Lung (tissue), 17 donors: ENCODE measurements at places on chromosomes 7 and 10. TPM values are rescaled to one million over a fixed set of nuclear protein-coding genes. Genes with fewer than 3 reads are reported as not detected.

LRGUK gene
- total RNA-seq, result 10.4 TPM

ADRA2A gene
- total RNA-seq, result 0.37 TPM

PSMG3 gene
- total RNA-seq, result 30.9 TPM

DNA sequence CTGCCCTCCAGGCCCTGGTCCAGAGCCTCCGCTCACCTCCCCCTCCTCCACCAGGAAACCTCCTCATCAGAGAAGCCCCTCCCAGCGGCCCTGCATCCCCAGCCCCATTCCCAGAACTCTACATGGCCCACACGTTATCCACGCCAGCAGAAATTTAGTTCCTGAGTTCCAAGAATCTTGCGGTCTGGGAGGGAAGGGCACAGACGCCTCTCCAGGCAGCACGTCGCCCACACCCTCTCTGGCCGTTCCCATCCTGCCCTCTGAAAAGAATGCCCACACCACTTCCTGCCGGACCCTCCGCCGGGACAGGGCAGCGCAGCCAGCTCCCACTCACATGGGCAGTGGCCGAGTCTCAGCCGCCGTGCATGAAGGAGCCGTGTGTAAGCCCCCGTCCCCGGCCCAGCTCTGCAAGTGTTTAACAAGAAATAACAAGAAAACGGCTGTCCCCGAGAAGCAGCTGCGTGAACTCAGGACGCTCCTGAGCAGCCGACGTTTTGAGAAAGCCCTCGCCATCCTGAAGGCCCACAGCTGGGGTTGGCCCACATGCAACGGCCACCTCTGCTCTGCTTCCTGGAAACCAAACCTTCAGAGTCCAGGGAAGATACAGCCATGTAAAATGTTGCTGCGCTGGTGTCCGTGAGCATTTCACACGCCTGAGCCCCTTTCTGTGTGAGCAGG lies 17.4 kb downstream of the ADGRA1 start:
- peaks cover 6% of the 10 kb centered on the region for H3K4me1 ChIP-seq
- no peak overlapping the region for H3K27ac ChIP-seq
- H3K36me3 ChIP-seq, result no peaks in the 10 kb centered on the region
- peak; percentile 61 for DNase-seq
- peaks cover 3% of the 10 kb centered on the region for H3K27me3 ChIP-seq
- H3K4me3 ChIP-seq, result no peak overlapping the region

DNA sequence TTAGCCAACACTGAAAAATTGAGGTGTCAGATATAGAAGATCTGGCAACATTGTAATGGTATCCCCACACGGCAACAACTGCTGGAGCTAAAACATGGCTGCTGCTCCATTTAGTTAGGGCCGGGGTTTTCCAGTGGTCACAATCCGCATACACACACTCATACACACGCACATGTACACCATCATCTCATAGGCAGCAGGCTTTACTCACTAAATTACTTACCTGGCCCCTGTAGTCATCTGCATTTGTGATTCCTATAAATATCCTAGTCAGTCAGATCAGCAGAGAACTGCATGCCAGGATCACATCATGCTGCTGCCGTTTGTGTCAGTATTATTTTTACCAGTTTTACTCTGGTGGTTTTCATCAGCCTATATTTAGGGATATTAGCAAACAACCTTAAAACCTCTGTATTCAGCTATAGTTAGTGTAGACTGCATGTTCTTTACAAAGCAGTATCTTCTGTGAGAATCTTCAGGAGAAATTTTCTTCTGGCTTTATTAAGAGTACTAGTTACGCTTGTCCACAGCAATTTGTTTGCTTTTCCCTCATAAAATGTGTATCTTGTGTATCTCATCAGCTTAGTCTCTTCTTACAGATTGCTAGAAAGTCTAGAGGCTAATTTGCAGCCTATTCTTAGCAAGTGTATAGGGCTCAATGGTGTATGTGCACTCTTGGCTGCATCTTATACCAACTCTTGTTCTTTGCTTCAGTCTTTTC lies 38.3 kb upstream of the PTPN12 start:
- no peak overlapping the region for H3K27ac ChIP-seq
- no peaks in the 10 kb centered on the region for H3K4me1 ChIP-seq
- DNase-seq, result no peak
- H3K36me3 ChIP-seq, result no peaks in the 10 kb centered on the region
- no peak overlapping the region for H3K4me3 ChIP-seq
- no peaks in the 10 kb centered on the region for H3K27me3 ChIP-seq

GRCh38 chr10:21398563-21399231 lies 126.8 kb downstream of the SKIDA1 start:
- H3K27ac ChIP-seq, result no peak overlapping the region
- H3K36me3 ChIP-seq, result no peaks in the 10 kb centered on the region
- DNase-seq, result no peak
- H3K27me3 ChIP-seq, result no peaks in the 10 kb centered on the region
- H3K4me1 ChIP-seq, result peaks cover 21% of the 10 kb centered on the region

- H3K4me3 ChIP-seq, result peak overlapping the region; percentile 44
- peaks cover 8% of the 10 kb centered on the region for H3K4me1 ChIP-seq
- H3K36me3 ChIP-seq, result no peaks in the 10 kb centered on the region
- DNase-seq, result no peak
- no peaks in the 10 kb centered on the region for H3K27me3 ChIP-seq
- H3K27ac ChIP-seq, result no peak overlapping the region
These were observed 607 bp upstream of the SMO start for GRCh38 chr7:129187681-129188371.

- H3K27ac ChIP-seq, result no peak overlapping the region
- no peak for DNase-seq
- no peak overlapping the region for H3K4me3 ChIP-seq
- no peaks in the 10 kb centered on the region for H3K27me3 ChIP-seq
These were observed 331.1 kb downstream of the SEMA3D start for GRCh38 chr7:84855758-84856157.

- no peak overlapping the region for H3K27ac ChIP-seq
- no peaks in the 10 kb centered on the region for H3K27me3 ChIP-seq
- peaks cover 1% of the 10 kb centered on the region for H3K4me1 ChIP-seq
These were observed 38.7 kb downstream of the INSYN2A start for GRCh38 chr10:127157506-127158200.

DNA sequence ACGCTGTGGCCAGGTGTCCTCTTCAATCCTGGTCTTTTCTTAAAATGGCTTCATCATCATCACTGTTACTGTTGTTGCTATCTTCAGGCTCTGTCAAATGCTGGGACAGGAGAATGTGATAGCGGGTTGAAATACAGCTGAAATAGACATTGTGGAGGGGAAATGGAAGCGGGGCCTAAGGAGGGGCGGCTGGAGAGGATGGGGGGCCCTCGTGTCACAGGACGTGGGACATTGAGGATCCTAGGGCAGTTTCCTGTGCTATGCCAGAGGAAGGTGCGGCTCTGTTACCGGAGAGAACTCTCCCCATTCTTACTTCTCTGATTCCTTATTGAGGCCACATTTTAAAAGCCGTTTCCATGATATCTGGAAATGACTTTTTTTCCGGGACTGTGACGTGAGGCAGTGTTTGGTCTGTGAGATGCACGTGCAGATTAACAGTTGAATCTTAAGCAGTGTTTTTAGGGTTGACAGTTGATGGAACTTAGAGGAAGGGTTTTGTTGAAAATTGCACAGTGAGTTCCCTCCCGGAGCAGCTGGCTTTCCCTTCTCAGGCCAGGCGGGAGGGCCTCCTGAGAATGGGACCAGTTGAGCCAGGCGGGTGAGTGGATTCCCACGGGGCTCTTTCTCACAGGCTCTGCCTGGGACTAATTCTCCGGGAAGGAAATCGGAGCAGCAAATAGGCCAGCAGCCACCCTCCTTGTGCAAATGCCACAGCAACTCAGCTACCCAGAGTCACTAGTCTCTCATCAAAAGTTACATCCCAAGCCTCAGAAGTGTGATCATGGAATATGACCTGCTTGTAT lies 125.2 kb downstream of the TACC2 start:
- H3K4me1 ChIP-seq, result peaks cover 13% of the 10 kb centered on the region
- H3K27me3 ChIP-seq, result no peaks in the 10 kb centered on the region
- H3K27ac ChIP-seq, result peak overlapping the region; percentile 100
- H3K36me3 ChIP-seq, result no peaks in the 10 kb centered on the region

GRCh38 chr7:104908636-104909035 lies 105.4 kb upstream of the KMT2E start:
- H3K27me3 ChIP-seq, result no peaks in the 10 kb centered on the region
- no peak overlapping the region for H3K4me3 ChIP-seq
- DNase-seq, result no peak
- no peak overlapping the region for H3K27ac ChIP-seq

GRCh38 chr10:101693651-101693977 lies 1.4 kb downstream of the FBXW4 start:
- H3K4me1 ChIP-seq, result peaks cover 19% of the 10 kb centered on the region
- DNase-seq, result peak; percentile 86
- H3K4me3 ChIP-seq, result peak overlapping the region; percentile 95
- H3K27ac ChIP-seq, result peak overlapping the region; percentile 91
- no peaks in the 10 kb centered on the region for H3K27me3 ChIP-seq

DNA sequence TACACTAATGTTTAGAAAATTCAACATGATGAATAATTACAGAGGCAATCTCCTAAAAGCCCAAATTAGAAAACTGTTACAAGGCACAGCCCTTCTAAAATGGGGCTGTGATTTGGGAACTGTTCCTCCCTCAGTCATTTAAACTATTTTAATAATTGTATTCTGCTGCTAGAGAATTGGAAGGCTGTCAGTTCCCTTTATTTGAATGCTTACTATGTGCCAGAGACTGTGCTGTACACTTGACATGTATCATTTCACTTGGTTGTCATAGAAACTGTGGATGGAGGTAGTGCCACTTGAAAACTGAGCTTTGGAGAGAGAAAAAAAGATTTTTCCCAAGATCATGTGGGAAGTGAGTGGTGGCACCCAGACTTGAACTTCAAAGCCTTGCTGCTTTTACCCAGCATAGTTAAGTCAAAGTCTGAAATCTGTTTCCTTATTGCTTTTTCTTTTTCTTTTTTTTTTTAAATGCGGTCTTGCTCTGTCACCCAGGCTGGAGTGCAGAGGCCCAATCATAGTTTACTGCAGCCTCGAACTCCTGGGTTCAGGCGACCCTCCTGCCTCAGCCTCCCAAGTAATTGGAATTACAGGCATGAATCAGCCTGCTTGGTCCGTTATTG lies 23.6 kb downstream of the UBE2D1 start:
- peak overlapping the region; percentile 45 for H3K27ac ChIP-seq
- H3K4me3 ChIP-seq, result no peak overlapping the region
- H3K4me1 ChIP-seq, result peaks cover 19% of the 10 kb centered on the region

DNA sequence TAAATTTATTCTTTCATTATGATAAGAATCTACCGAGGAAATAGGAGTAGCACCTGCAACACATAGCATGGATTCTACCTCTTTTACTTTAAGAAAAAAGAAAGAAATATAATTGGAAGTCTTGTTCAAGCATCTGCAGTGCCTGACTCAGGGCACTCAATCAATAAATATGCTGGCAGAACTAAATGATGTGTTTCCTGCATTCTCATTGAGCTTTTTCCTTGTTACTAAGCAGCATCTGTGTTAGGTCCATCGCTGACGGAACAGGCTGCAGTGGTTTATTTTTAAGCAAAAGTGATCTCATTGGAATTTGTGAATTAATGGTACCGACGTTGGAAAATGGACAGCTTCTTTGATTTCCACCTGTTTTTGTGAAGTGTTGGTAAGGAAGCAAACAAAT lies 417.5 kb downstream of the DPP6 start:
- H3K27ac ChIP-seq, result no peak overlapping the region
- no peak for DNase-seq
- H3K4me3 ChIP-seq, result no peak overlapping the region
- no peaks in the 10 kb centered on the region for H3K4me1 ChIP-seq
- H3K36me3 ChIP-seq, result no peaks in the 10 kb centered on the region

DNA sequence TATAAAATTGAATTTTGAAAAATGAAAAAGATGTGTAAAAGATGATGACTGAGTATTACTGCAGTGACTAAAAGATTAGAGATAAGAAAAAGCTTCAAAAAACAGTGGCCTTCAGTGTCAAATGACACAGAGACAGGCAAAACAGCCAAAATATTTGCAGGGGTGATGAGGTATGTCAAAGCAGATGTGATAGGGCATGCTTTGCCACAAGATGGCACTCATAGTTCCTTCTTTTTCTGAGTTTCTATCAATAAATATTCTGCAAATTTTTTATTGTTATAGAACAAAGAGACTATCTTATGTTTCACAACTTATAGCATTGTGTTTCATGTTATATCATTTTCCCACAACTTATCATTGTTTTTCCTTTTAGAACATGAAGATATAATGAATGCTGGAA lies 344.1 kb upstream of the HPS1 start:
- no peaks in the 10 kb centered on the region for H3K27me3 ChIP-seq
- H3K27ac ChIP-seq, result no peak overlapping the region
- peak; percentile 31 for DNase-seq
- no peaks in the 10 kb centered on the region for H3K36me3 ChIP-seq

DNA sequence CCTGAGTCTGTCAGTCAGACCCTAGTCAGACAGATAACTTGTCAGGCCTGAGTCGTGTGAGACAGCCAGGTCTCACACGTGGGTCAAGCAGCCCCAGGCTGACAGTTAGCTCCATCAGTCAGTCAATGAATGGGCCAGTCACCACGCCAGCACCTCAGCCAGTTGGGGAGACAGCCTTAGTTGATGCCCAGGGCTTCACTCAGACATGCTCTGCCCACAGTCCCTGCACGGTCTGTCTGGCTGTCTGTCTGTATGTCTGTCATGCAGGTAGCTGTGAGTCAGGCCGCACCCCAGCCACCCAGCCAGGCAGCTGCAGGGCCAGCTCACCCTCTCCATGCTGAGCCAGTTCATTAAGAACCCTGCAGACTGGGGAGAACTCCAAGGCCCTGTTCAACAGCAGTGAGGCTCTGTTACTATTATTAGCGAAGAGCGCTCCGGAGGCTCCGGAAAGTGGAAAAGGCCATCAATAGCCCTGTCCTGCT lies 141.1 kb upstream of the PCBD1 start:
- H3K36me3 ChIP-seq, result no peaks in the 10 kb centered on the region
- DNase-seq, result no peak
- H3K27ac ChIP-seq, result no peak overlapping the region
- H3K27me3 ChIP-seq, result no peaks in the 10 kb centered on the region
- no peaks in the 10 kb centered on the region for H3K4me1 ChIP-seq

- no peaks in the 10 kb centered on the region for H3K27me3 ChIP-seq
- H3K36me3 ChIP-seq, result no peaks in the 10 kb centered on the region
- H3K4me3 ChIP-seq, result no peak overlapping the region
- no peak overlapping the region for H3K27ac ChIP-seq
- no peaks in the 10 kb centered on the region for H3K4me1 ChIP-seq
These were observed 13.4 kb downstream of the NPY start for GRCh38 chr7:24297362-24297761.

- H3K4me1 ChIP-seq, result no peaks in the 10 kb centered on the region
- H3K27me3 ChIP-seq, result no peaks in the 10 kb centered on the region
- H3K4me3 ChIP-seq, result no peak overlapping the region
- H3K36me3 ChIP-seq, result no peaks in the 10 kb centered on the region
- DNase-seq, result no peak
These were observed 104.5 kb downstream of the VIPR2 start for GRCh38 chr7:159040146-159040545.
